ENCODE measurements at places on chromosomes 3 and 15.

GRCh38 chr3:188432802-188433520 lies 279.0 kb downstream of the LPP start:
- no peak for DNase-seq

- DNase-seq = no peak
Observed at GRCh38 chr3:46576879-46577278, 10.8 kb upstream of the LRRC2 start.

DNA sequence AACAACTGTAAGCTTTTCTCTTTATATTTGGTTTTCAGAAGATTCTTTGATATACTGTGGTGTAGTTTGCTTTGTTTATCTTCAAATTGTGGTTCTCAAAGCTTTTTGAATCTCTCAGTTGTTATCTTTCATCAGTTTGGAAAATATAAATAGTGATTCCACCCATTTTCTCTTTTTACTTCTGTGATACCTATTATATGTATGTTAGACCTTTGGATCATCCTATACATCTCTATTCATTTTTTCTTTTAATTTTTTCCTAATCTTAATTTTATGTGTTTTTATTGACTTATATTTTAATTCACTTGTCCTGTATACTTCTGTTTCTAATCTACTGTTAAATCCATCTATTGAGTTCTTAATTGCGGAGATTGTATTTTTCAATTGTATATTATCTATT lies 160.7 kb upstream of the COL8A1 start:
- DNase-seq = no peak

DNA sequence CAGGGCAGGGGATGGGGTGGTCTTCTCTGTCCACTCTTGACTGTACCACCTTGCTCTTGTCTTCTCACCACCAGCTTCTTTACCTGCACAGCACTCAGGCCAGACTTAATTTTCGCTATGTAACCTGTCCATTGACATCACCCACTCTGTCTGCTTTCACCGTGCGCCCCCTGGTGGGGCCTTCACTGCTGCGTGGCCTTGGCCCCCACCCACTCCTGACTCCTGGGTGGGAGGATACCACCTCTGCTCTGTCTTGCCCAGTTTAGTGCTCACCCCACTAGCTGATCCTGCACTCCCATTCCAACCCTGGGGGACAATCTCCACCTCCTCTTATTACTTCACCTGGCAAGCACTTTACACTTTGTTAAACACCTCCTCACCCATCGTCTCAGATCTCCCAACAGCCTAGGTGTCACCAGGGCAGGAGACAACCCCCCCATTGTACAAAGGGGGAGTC lies 17.7 kb downstream of the PTH1R start:
- peak; percentile 17 for DNase-seq

GRCh38 chr3:123783811-123784210 lies 100.3 kb downstream of the MYLK start:
- DNase-seq = no peak

- peak; percentile 63 for DNase-seq
Observed at GRCh38 chr3:51963951-51964451, 3.3 kb downstream of the PCBP4 start.

DNA sequence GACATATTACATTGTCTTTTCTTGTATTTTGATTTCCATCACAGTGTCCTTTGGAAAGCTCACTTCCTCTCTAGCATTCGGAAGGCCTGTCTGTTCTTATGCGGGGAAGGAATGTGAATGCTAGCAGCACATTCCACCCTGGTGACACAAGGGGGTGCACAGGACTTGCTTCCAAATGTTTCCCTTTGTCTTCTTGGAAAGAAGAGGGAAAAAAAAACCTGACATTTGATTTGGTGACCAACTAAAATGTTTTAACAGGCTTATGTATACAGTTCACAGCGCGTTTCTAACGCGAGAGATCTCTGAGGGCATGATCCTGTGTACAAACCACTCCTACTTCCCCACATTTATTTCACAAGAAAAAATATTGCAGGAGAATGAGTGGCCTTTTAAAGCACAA lies 107.6 kb upstream of the FXR1 start:
- DNase-seq = peak; percentile 62

GRCh38 chr3:107833722-107834416 lies 257.0 kb downstream of the CD47 start:
- DNase-seq = no peak

DNA sequence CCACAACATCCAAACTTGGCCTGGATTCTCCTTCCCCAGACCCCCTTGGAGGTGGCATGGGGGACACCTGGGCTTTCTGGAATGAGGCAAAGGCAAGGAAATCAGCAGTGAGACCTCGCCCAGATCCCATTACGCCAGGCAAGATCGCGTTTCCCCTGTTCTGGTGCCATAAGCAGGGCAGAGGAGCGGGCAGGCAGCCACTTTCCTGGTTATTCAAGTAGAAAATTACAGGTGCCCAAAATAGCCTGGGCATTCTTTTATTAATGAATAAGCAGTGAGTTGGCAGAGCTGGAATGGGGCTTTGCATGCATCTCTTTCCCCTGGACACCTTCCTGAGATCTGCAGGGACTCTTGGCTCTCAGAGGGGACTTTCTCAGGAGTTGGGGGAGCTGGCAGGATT lies 31.5 kb upstream of the FAM107A start:
- DNase-seq = peak; percentile 67

DNA sequence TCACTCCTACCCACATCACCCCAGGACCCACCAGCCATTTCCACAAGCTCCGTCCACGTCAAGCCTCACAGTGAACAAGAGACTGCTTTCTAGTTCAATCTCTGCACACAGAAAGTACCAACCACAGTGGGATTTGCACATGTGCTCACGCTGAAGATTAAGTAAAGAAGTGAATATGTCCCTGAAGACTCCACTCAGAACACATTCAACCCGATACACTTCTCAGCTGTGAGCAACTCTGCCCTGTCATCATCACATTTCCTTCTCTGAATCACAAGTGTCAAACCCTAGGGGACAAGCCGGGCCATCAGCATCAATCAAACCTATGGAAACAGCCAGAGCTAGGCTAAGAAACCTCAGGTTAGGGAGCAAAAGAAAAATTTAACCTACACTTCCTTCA lies 1.9 kb downstream of the STIMATE start:
- DNase-seq = no peak

DNA sequence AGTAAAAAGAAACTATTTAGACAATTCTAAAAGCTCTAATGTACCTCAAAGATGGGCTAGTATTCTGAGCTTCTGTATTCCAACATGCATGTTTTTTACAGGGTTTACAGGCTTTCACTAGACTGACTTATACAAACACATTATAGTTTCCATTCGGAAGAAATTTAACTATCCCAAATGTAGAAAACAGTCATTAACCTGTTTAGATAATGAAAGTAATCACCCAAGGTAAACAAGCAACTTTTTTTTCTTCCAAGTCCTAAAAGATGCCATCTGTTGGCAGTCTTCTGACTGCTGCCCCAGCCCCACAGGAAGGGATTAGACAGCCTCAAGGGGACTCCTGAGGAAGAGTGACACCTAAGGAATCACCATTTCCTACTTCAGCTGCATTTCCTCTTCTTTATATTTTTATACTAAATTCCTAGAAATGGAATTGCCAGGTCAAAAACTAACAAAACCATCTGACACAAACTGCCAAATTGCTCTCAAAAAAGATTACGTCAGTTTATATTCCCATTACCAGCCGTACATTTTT lies 25.5 kb downstream of the SIN3A start:
- DNase-seq = no peak

GRCh38 chr15:100461049-100461448 lies 67.7 kb downstream of the CERS3 start:
- DNase-seq = no peak

GRCh38 chr3:64225695-64226499 lies 631 bp upstream of the PRICKLE2 start:
- DNase-seq = no peak

GRCh38 chr3:148951599-148952361 lies 39.6 kb upstream of the GYG1 start:
- no peak for DNase-seq

DNA sequence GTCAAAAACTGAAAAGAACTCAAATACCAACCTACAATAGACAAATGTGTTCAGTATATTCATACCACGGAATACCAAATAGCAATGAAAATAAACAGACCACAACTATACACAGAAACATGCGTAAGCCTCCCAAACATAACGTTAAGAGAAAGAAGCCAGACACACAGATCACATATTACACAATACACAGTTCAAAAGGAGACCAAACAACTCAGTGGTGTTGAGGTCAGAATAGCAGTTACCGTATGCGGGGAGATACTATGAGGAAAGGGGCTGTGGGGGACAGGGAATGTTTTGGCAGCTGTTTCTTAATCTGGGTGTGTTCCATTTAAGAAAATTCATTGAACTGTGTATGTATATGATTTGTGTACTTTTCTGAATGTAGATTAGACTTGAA lies 6.6 kb downstream of the OSBPL10 start:
- no peak for DNase-seq

DNA sequence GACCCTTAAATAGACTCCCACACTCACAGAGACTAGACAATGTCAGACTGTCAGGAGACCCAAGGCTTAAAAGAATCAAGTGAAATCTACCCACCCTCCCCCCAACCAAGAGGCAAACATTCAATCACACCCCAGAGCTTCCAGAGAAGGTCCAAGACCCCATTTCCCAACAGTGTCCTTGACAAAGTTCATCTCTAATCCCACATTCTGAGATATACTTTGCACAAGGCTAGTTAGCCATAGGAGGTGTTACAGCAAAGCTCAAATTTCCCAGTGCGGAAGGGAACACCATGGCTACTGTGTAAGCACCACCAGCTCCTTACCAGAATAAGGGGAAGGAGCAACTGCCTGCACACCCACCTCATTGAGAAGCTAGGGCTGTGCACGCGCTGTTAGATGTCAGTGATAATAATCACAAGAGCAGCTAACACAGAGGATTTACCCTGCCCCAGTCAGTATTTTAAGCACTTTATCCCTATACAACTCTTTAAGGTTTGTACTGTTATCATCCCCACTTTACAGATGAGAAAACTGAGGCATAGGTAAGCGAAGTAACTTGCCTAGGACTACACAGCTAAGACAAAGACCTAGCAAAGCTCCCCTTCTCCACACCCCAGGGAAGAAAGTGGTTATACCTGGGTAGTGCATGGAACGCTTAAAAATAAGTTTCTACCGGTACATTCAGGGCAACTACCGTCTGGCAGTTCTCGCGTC lies 17.3 kb downstream of the SPATA12 start:
- no peak for DNase-seq

GRCh38 chr3:182092662-182093262 lies 381.0 kb downstream of the SOX2 start:
- peak; percentile 15 for DNase-seq

- DNase-seq = no peak
Observed at GRCh38 chr3:80677796-80678195, 910.0 kb upstream of the ROBO1 start.

DNA sequence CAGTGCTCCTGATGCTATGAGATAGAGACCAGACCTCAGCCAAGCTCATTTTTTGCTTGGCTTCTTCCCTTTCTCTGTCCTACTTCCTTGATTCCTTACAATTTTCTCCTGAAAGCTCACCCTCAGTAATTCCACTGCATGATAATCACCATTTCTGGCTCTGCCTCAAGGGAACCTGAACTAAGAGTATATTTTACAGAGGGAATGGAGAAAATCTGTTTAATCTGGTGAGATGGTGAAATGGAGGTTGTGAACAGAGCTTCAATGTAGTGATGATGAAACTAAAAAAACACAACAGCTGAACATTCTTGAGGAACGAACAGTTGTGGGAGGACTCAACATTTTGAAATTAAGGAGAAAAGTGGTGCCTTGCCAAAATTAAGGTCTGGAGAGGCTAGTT lies 16.3 kb downstream of the HHLA2 start:
- DNase-seq = no peak

DNA sequence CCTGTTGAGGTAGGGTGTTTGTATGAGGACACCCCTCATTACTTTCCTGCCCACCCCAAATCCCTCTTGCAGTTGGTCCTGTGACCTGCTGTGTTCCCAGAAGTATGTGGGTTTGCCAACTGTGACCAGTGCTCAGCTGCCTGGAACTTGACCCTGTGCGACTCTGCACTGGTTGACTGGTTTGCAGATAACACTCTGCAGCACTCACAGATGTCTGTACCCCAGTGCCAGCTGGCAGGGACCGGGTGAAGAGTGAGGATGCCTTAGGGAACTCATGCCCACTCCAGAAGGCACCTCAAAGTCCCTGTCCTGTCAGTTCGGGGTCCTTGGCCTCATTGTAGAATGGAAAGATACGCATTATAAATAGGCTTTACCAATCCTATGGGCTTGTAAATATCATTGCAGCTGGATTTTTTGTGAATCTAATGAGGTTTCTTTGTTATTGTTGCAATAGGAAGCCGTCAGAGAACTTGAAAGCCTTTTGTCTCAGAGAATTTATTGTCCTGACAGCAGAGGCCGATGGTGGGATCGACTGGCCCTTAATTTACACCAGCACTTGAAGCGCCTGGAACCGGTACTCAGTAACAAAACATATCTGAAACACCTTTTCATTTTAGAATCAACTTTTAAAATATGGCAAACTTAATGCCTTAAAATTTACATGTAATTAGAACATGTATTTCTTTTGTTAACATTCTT lies 18.2 kb downstream of the FAN1 start:
- no peak for DNase-seq

DNA sequence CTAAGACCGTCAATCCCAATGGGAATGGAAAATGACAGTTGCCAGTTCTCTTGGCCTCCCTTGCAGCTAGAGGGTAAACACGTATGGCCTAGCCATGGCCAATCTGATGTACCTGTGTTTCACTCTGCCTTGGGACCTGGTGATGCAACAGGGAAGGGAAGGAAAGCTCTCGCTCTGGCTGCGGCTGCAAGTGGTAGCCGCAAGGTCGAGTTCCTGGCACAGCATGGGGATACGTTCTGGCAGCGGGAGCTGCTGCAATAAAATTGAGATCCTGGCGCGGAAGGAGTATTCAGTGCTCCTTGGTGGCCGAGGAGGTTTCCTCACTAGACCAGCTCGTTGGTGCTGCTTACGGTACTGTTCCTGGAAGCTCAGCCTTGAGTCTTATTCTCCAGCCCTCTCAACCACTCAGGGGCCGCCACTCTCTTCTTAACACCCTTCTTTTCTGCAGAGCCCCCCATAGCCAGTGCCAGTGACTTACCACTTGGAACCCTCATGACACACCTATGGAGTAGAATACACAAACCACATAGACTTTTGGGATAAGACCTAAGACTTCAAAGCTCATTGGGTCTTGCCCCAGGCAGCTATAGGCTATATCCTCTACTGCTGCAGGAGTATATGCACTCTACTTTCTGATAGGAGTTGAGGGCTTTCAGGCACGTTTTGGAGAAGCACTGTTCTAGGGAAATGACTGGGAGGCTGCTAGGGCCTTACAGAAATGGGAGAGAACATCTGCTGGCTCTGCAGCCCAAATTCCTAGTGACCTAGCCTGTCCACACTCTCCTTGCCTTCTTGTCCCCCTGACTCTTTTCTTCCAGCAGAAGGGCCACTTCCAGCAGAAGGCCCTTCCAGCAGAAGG lies 2.7 kb downstream of the KY start:
- no peak for DNase-seq

DNA sequence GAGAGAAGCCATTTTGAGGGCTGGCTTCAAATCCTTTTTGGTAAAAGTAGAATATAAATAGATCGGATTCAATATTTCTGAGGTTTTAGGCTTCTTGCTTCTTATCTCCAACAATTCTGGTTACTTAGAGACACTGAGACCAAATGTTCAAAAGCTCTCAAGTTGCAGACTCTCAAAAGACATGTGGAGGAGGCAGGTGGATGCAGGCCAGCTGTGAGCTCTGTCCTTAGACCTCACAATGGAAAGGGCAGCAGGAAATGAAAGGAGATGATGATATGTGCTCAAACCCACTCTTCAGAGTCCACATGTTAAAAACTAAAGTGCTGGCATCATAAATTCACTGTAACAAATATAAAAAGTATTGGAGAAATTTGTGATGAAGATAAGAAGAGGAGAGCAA lies 424.9 kb upstream of the ALCAM start:
- DNase-seq = no peak

- DNase-seq = no peak
Observed at GRCh38 chr3:99602183-99602582, 36.2 kb upstream of the COL8A1 start.

All from NCI-H1092 treated with DMSO at 0.1 percent for 48 hours (cell line).